ENCODE measurements at places on chromosomes 13 and 19.
A peak's percentile ranks its signal among the peaks of the same experiment; 100 is the strongest.

GRCh38 chr13:33610438-33611120 lies 207.4 kb upstream of the RFC3 start:
- DNase-seq: no peak

- DNase-seq: no peak
Observed at GRCh38 chr19:50854636-50855410, at the start of gene KLK3. Gene KLK3 (plus strand): TSS chr19:50854915. CDS start chr19:50854956, 41 bp downstream.

DNA sequence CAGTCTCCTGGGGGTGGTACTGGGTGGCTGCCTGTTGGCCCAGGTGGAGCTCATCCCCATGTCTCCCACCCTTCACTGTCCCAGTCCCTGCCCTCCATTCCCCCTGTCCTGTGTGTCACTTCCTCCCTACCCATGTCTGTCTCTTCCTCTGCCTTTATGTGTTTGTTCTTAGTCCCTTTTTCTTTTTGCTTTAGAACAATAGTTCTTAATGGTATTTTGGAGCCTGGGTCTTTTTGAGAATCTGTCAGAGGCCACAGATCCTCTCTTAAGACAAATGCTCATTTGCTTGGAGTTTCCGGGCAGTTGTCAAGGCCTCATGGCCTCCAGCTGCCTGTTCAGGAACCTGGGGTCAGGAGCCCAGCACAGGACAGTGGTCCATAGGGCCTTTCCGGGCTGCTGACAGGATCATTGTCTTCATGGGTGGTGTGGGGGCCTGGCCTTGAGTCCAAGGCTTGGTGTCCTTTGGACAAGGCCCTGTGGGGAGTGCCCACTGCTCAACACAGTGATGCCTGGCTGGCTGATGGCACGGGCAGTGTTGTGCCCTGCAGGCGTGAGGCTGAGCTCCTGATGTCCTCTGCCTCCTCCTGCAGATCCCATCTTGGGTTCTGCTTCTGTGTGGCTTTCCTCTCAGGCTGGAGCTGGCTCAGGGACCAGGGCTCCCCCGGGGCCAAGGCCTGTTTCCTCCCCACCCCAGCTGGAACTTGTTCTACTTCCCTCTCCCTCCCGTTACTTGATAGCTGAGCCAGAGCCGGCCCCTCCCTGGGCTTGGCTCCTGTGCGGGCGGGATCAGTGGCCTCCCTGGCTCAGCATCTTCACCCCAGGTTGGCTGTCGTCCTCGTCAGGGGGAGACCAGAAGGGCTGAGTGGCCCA lies 3.5 kb downstream of the EGLN2 start:
- no peak for DNase-seq

GRCh38 chr19:36051236-36051635 lies 2.8 kb downstream of the THAP8 start:
- peak; percentile 55 for DNase-seq

DNA sequence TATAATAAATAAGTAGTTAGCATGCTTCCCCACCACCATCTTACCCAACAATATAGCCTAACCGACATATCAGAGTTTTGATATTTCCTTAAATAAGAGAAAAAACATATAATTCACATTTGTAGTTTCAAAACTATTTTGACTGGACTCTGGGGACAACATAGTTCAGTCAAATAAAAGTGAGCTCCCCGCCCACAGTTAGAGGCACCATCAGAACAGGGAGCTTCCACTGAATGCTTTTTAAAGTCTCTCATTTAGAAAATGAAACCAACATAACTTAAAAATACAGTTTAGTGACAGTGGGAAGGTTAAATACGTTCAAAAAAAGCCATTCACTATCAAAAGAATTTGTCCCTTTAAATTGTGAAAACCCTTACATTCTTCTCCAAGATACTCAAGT lies 92.8 kb downstream of the EPSTI1 start:
- no peak for DNase-seq

DNA sequence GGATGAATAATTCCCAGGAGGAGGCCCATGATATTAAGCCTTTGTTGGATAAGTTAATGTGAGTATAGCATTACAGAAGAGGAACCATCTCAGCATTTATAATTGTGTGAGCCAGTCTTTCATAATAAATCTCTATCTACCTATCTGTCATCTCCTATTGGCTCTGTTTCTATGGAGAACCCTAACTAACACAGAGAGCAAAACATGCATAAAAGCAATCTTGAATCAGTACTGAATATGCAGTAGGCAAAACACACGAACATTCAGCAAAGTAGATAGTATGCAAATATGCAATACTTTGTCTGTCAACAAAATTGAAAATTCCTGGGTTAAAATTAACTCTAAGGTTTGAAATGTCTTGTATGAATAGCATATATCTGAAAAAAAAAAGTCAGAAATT lies 966.3 kb downstream of the DIAPH3 start:
- no peak for DNase-seq

DNA sequence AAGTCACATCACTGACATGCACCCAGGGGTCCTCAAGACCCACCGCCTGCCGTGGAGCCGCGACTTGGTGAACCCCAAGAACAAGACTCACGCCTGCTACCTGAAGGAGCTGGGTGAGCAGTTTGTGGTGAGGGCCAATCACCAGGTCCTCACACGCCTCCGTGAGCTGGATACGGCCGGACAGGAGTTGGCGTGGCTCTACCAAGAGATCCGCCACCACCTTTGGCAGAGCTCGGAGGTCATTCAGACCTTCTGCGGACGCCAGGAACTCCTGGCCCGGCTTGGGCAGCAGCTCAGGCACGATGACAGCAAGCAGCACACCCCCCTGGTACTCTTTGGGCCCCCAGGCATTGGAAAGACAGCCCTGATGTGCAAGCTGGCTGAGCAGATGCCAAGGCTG lies 29.7 kb downstream of the NWD1 start:
- no peak for DNase-seq

DNA sequence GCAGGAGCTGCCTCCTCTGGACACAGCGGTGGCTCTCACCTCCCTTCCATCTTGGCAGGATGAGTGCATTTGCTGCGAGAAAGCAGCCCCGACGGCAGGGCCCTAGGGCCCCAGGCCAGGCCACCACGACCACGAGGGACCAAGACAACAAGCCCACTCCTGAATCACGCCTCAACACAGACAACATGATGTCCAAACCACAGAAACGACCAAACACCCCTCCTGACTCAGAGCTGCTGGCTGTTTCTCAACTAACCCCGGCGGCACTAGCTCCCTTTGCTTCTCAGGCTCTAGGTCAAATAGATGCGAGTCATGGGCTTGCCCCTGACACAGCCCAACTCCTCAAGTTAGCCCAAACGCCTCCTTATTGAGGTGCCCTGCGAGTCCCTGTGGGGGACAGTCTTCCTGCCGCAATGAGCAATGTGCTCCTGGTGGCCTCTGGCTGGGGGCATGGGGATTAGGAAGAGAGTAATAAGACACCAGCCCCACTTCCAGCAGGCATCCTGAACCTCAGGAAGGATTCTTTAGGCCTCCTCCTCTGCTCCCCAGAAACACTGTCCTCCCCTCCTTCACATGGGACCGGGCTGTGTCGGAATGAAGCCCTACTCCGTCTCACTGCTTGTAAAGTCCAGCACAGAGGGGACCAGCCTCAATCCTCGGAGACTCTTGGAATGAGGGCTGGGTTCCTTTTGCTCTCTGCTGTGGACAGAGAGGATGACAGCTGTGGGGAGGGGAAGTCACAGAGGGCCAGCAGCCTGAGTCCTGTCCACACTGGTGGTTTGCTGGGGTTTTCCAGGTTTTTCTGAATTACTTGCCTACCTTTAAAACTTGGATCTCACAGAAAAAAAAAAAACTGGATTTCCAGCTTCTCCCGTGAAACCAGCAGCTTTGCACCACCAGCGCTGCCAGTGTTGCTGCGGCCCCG lies 6.9 kb upstream of the ATF5 start:
- DNase-seq: no peak

DNA sequence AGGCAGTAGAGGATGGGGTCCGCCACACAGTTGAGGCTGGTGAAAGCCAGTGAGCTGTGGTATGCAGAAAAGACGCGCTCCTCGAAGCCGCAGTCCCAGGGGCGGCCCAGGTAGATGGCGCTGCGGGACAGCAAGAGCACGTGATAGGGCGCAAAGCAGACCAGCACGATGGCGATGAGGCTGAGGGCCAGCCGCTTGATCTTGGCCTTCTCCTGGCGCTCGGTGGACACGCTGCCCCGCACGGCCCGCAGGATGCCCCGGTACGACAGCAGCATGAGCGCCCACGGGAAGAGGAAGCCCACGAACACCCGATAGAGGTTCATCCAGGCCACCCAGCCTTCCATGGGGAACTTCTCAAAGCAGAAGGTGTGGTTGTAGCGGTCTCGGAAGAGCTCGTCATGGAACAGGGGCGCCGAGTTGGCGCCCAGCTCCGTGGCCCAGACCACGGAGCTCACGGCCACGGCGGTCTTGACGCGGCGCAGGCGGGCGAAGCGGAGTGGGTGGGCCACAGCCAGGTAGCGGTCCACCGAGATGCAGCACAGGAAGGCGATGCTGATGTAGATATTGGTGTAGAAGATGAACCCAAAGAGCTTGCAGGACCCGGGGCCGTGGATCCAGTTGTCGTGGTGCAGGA lies 6.5 kb upstream of the OPA3 start:
- DNase-seq: peak; percentile 69

- DNase-seq: no peak
Observed at GRCh38 chr13:99864627-99864990, 107.0 kb downstream of the ZIC5 start.

GRCh38 chr13:94389604-94390351 lies 89.7 kb downstream of the DCT start:
- DNase-seq: peak; percentile 18

DNA sequence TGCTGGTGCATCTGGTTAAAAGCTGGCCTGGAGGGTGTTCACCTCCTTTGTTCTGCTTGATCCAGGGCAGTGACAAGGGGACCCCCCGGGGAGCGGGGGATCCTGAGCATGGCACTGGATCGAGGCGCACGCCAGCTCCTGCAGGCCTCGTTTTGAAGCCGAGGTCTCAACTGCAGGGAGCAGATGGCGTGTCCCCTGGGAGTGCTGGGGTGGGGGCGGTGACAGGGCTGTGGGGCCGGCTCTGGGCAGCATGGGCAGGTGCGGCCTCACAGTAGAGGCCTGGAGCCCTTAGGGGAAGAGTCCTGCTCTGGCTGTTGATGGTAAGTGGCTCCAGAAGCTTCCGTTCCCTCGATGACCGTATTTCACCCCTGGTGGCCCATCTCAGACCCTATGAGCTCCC lies 51.8 kb downstream of the CRTC1 start:
- no peak for DNase-seq

DNA sequence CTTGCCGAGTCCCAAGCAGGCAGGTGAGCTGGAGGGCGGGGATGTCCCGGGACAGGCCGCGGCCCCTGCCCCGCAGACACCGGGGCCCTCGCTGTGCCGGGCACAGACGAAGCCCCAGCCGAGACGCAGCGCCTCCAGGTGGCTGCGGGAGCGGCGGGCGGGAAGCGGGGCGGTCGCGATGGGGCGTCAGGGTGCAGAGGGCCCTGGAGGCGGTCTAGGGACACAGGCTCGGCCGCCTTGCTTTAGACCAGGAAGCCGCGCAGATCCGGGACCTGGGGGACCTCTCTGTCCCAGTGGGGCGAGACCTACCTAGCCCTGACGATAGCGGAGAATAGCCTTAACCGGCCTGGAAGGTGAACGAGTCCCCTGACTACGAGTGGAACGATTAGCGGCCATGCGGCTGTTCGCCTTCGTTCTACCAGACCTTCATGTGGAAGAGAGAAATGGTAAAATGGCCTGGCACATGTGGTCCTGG lies 4.2 kb upstream of the ZNF564 start:
- DNase-seq: no peak

DNA sequence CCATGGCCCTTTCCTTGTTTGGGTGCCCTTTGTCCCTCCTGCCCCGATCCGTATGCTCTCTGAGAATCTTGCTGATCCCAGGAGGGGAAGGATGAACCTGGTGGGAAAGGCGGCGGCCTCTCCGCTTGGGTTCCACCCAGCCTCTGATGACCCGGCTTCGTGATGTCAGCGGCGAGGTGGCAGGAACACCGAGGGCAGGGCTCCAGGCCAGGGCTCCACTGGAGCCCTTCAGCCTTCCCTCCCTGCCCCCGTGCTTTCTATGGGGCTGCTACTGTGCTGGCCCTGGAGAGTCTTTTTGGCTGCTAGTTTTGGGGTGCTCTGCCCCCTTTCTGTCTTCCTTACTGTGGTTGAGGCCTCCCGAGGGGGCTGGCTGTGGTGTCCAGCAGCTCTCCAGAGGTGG lies 11.9 kb upstream of the LIN7B start:
- DNase-seq: no peak

GRCh38 chr19:13291913-13292312 lies 141.7 kb downstream of the IER2 start:
- DNase-seq: no peak

DNA sequence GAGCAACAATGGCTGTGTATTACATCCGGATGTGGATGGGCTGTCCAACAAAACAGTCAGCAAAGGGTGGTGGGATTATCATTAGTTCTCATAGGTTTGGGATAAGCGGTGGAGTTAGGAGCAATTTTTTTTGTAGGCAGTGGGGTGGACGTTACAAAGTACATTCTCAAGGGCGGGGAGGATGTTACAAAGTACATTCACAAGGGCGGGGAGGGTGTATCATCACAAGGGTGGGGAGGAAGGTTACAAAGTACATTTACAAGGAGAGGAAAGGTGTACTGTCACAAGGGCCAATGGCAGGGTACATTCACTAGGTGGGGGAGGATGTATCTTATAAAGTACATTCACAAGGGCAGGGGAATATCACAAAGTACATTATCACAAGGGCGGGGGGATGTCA lies 20.8 kb upstream of the ZNF561 start:
- no peak for DNase-seq

- peak; percentile 29 for DNase-seq
Observed at GRCh38 chr13:102830646-102831045, 15.2 kb upstream of the ERCC5 start.

GRCh38 chr13:40126306-40127085 lies 471.0 kb downstream of the COG6 start:
- DNase-seq: no peak

- DNase-seq: no peak
Observed at GRCh38 chr13:111270126-111270525, 50.3 kb upstream of the TEX29 start.

- DNase-seq: peak; percentile 28
Observed at GRCh38 chr13:79079351-79079839, 326.7 kb downstream of the RBM26 start.

DNA sequence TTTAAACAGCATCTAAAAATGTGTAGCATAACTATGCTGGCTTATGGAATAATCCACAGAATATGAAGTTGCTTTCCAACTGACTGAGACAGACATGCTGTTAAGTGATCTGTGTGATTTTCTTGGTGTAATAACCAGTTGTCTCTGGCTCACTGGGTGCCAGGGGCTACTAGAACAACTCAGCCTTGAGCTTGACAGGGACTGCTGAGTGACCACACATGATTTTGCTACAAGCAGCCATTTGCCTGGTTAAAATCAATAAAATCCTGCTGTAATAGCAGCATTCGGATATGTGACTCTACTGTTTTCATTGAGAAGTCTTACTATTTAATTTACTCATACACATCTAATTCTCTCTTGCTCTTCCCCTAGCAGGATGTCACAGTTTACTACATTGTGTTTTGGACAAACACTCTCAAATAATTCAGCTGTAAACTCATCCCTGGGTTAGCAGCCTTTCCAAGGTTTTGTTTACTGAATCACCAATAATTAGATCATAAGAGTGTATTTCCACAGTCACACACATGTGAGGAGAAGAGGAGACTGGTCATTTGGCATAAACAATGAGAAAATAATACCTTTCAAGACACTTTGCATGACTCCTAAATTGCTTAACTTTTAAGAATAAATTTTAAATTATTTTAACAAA lies 426.2 kb downstream of the PCDH9 start:
- DNase-seq: no peak

GRCh38 chr13:112455476-112456059 lies 79.4 kb downstream of the SPACA7 start:
- DNase-seq: no peak

Measured in HT-29 (cell line).